ENCODE measurements at places on chromosomes 7 and 10. TPM values are rescaled to one million over a fixed set of nuclear protein-coding genes. Genes with fewer than 3 reads are reported as not detected.

The OR9A2 gene
- not detected for total RNA-seq

The MAGI2 gene
- 29.2 TPM for total RNA-seq

The TMEM196 gene
- 0.42 TPM for total RNA-seq

The POLR2J2 gene
- total RNA-seq, result 5.9 TPM

Measured in WTC11 (cell line).